ENCODE measurements at places on chromosomes 5 and 9.

DNA sequence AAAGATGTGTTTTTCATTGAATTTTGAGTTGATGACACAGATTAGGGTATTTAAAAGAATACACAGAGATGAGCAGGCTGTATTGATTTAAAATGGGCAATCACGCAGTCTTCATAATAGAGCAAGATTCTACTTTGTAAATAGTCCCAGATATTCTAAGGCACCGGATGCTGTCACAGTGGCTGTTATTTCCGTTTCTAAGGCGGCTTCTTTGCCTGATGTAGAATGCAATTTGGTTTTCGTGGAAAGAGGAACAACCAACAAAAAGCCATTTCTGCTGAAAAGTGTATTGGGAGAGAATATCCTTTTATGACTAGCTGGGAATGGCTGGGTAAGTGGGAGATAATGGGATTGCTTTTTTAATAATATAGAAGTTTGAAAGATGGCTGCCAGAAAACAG lies 17.5 kb downstream of the PRKACG start:
- no peak for DNase-seq

DNA sequence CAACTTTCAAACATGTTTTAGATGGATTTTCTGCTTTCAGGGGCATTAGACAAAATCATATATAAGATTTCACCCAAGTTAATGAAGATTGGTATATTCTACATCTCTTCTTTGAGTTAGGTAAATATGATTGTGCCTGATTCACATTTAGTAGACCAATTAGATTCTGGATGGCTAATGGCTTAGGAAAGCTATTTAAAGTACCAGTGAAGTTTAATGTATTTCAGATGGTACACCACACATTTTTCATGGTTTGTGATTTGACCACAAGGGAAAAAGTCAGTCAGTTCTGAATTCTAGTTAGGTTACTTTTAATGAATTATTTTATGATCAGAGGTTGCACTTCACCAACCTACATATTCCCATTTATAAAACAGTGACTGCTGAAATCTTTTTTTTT lies 409.7 kb downstream of the ADGRV1 start:
- DNase-seq, result no peak

DNA sequence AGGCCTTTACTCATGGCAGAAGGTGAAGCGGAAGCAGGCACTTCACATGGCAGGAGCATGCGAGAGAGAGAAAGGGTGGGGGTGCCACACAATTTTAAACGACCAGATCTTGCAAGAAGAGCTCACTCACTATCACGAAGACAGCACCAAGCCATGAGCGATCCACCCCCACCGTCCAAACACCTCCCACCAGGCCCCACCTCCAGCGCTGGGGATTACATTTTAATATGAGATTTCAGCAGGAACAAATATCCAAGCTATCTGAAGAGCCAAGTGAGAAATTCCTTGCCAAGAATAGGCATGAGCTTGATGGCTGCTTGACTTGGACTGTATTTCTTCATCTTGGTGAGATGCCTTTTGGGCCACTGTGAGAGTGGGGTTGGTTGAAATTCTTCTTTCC lies 88.0 kb downstream of the PDZD2 start:
- no peak for DNase-seq

DNA sequence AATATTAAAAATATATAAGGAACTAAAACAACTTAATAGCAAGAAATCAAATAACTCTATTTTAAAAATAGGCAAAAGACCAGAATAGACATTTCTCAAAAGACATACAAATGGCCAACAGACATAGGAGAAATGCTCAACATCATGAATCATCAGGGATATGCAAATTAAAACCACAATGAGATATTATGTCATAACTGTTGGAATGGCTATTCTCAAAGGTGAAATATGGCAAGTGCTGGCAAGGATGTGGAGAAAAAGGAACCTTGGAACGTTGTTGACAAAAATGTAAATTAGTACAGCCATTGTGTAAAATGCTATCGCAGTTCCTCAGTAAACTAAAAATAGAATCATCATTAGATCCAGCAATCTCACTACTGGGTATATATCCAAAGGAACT lies 468.5 kb downstream of the NFIB start:
- DNase-seq, result no peak

DNA sequence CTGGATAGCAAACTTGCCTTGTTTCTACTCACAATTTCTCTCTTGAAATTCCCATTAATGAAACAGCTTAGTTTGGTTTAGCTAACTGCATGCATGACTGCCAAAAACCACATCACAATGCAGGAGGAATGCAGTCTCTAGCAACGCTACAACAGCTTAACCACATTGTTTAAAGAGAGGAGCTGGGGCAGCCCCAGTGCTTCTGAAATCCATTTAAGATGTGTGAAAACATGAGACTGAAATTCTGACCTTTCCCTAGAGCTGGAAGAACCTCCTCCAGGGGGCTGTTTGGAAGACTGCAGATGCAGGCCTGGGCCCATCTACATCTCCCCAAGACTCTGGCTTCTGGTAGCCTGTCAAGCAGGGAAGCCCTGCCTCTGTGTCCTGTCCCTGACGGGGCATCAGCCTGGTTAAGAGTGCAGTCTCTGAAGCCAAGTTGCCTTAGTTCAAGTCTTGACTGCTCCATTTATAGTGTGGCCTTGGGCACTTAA lies 157.1 kb downstream of the ZNF462 start:
- no peak for DNase-seq

All from effector CD4-positive, alpha-beta T cell (primary cell).